Stimulated activated CD8-positive, alpha-beta memory T cell treated with anti-CD3 and anti-CD28 coated beads, Interleukin-4, amount 100 ng/mL, for 1 hour (primary cell): ENCODE measurements at places on chromosomes 5 and 9.

DNA sequence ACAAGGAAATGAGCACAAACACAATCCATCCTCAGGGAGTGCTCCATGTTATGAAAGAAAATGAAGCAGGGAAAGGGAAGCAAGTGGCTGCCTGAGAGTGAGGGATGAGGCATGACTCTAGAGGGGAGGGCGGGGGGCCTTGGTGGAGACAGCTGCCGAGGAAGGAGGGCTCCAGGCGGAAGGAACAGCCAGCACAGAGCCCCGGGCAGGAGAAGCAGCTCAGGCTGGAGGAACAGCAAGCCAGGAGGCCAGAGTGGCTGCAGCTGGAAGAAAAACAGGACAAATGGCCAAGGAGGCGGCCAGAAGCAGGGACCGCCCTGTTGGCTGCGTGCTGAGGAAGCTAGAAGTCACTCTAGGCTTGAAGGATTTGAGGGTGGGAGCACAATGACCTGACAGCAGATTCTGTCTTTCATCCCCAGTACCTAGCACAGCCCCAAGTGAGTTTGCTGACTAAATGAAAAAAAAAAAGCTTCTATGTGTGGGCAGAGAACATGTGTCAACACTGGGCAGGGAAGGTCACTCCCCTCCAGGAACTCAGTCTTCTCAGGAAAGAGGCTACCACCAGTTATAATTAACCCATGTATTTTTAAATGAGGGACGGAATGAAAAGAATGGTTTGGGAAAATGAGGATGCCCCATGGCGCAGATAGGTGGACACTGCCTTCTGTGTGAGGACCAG is 142.8 kb downstream of the DCP2 start:
- no peak for DNase-seq

- DNase-seq: no peak
These were observed 8.9 kb downstream of the CFAP95 start for GRCh38 chr9:69829484-69829883.

DNA sequence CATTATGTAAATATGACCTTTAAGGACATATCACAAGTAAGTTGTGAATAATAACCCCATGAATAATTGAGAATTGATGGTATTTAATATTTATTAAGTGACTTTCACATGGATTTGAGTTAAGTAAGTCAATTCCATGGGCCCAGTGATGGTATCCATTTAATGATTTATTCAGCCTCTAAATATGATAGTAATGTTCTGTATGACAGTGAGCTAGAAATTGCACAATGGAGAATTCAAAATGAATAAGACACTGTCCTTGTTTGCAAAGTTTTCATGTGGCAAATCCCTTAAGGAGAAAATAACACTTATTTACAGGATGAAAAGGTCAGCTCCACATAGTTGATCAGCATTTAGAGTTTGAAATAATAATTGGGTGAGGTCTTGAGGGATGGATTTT is 160.7 kb downstream of the PDE4D start:
- no peak for DNase-seq

DNA sequence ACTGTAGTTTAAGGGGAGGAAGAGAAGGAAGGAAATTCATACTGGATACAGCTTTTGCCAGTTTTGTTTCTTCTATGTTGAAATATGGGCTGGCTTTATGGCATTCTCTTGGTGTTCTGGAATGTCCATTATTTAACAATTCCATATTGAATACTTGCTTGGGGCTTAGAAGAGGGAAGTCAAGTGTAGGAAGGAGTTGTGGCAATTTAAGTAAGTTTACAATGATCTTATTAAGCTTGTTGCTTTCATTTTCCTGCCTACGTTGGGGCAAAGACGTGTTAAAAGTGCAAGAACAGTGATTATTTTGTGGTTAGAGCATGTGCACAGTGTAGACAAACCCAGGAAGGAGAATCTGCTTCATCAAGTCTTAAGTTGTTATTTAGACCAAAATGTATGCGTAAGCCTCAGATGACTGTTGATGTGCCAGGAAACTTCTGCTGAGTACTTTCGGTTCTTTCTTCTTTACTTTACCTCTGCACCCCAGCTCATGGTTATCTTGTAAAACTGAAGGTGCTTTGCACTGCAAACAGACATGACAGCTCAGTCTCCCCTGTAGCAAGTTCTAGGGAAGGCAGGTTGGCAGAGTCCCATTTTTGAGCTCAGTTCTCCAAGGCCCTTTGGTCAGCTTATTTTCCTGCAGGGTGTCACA is 75.8 kb downstream of the F2RL2 start:
- no peak for DNase-seq

DNA sequence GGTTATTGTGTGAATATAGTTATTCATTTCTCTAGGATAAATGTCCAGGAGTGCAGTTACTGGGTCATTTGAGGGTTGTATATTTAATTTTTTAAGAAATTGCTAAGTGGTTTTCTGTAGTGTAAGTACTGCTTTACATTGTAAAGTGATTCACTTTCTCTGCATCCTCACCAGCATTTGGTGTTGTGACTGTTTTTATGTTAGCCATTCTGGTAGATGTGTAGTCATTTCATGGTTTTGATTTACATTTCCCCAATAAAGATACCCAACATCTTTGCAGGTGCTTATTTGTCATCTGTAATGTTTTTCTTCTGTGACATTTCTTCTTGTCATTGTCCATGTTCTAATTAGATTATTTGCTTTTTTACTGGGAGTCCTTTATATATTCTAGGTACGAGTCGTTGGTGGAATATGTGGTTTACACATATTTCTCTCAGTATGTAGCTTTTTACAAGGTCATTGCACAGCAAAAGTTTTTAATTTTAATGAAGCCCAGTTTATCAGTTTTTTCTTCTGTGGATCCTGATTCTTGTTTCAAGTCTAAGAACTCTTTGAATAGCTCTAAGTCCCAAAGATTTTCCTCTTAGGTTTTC is 34.0 kb downstream of the SCGB3A1 start:
- no peak for DNase-seq
